Activated CD8-positive, alpha-beta T cell treated with anti-CD3 and anti-CD28 coated beads for 36 hours (primary cell): ENCODE measurements at places on chromosomes 1 and 21. TPM values are rescaled to one million over a fixed set of nuclear protein-coding genes. Genes with fewer than 3 reads are reported as not detected.

The ST6GALNAC5 gene
- not detected for total RNA-seq

The LCE3C gene
- total RNA-seq, result not detected

The SPRR1A gene
- not detected for total RNA-seq

The GNAI3 gene
- total RNA-seq, result 7.5 TPM

The SPRR2A gene
- not detected for total RNA-seq

The PLK3 gene
- total RNA-seq, result 36.6 TPM

The AMY1A gene
- total RNA-seq, result not detected

The VCAM1 gene
- total RNA-seq, result 0.83 TPM

The KCNJ15 gene
- total RNA-seq, result not detected

The BCAN gene
- total RNA-seq, result not detected

The SLC2A5 gene
- not detected for total RNA-seq

DNA sequence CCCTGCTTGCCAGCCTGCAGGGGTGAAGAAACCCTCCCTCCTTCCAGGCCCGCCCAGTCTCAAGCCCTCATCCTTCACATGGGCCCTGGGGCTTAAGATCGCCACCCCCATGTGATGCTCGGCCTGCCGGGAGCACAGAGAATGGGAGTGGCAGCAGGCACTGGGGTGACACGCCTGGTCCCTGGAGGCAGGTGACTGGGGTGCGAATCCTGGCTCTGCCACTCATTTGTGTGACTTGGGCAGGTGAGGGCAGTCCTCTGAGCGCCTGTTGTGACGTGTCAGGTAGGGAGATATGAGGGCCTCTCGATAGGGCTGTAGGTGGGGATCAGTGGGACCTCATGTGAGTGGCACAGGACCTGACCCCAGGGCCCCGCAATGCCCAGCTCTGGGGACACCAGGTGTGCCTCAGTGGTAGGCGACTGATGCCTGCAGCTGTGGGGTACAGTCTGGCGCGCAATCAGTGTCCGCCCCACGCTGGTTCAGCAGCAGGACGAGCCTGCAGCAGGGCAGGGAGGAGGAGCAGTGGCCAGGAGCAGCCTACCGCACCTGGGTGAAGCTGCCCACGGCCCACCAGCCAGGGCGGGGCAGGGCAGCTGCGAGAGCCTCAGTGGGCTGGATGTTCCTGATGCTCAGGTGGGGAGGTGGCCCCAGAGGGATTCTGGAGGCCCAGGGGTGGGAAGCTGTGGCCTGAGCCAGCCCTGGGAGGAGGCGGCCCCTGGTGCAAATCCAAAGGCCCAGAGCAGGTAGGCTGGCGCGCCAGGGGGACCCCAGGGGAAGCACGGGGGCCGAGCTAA lies 6.2 kb downstream of the SH2D5 start:
- DNase-seq, result no peak

DNA sequence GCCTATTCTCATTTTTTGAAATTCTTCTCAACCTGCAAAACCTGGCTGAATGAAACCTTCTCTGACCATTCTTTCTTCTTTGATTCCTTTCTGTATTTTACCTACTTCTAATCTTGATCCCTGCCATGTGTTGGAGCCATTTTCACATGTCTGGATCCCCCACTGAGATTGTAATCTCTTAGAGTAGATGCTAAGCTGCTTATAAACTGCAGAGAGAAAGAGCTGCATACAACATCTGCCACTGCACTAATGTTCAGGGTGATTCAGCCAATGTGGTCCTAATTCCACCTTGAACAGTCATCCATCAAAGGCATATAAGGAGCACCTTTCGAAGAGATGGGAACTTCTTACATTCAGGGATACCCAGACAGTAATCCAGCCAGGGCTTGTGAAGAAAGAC lies 16.2 kb upstream of the DAB1 start:
- no peak for DNase-seq

DNA sequence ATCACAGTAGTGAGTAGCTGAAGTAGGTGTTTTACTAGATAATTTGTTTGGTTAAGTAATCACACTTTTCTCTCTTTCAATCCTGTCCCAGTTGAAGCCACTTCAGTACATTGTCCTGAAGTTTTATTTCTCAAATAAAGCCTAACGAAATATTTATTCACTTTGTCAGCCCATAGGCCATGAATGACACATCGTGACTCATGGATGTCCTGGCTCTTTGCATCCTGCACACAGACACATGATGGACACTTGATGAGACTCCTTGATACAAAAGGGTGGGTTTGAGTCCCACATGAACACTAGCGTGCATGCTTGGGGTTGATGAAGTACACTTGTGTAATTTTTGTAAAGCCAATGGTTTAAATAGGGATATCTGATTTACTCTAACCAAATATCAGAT lies 22.7 kb upstream of the LAMC2 start:
- no peak for DNase-seq

GRCh38 chr1:209875515-209875914 lies 47.7 kb downstream of the UTP25 start:
- DNase-seq, result no peak

GRCh38 chr1:5651473-5651872 lies 340.8 kb downstream of the NPHP4 start:
- no peak for DNase-seq

DNA sequence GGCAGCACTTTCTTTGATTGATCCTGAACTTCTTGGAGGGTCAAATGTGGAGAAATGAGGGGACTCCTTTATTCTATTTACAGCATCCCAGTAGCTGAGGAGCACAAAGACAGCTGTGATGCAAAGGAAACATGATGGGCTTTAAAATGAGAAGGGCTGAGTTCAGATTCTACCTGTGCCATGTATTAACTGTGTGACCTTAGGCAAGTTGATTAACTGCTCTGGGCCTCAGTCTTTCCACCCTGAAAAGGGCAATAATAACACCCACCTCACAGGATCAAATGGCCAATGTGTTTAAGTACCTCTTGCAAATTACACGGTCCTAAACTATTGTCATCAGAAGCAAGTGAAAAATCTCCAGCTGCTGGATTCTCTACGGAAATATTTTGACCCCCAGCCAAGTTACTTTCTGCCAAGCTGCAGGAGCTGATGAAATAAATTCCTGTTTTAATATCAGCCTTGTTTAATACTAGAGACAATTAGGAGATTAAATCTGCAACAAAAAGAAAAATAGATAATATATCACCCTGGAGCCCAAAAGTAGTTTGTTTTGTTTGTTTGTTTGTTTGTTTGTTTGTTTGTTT lies 15.7 kb downstream of the TMEM81 start:
- DNase-seq, result no peak

DNA sequence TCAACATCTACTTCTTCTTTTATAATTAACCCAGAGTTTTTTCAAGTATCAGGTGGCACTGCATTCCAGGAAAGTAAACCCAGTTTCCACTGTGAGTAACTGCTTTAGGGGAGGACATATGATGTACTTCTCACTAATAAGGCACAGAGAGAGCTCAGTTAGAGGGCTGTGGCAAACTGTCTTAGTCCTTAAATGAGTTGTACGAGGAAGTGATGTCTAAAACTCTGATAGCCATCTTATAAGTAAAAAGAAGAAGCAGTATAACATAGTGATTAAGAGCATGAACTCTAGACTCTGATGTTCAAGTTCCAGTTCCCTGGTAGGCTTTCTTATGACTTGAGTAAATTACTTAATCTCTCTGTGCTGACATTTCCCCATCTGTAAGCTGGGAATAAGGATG lies 58.7 kb upstream of the PTGS2 start:
- peak; percentile 32 for DNase-seq

DNA sequence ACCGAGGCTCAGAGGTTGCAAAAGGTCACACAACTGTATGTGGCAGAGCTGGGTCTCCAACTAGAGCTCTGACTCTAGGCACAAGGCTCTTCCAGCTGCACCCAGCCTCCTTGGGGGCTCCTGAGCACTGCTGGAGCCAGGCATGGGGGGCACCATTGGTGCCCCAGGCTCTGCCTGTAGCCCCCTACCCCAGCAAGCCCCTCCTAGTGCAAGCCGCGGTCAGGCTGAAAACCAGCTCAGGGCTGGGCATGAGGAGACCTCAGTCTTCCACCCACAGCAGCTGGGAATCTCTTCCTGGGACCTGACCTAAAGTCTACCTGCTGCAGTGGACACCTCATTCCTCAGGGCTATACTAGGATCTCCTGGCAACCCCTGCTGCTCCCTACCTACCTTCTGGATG lies 14.6 kb downstream of the TNNT2 start:
- no peak for DNase-seq

DNA sequence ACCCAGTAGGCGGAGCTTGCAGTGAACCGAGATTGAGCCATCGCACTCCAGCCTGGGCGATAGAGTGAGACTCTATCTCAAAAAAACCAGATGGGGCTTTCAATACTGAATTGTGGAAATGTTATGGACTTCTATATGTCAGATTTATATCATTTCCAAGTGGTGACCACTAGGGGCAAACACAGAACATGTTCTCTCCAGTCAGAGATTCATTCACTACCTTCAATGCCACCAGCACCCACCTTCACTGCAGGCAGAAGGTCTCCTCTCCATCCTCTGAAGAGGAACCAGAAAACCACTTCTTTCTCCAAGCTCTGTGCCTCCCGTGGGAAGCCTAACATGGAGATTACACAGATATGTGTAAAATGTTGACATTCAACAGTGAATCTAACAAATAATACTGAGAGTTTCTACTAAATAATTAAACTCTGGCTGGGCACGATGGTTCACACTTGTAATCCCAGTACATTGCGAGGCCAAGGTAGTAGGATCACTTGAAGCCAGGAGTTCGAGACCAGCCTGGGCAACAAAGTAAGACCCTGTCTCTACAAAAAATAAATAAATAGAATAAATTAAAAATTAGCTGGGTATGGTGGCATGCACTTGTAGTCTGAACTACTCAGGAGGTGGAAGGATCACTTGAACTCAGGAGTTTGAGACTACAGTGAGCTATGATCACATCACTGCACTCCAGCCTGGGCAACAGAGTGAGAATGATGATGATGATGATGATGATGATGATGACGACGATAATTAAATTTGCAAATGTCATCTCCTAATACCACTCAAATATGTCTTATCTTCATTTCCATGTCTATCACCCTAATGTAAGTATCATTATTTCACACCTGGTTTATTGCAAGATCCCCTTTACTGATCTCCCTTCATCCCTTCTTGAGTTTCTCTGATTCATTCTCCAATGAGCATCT lies 151.1 kb downstream of the ZNF281 start:
- peak; percentile 10 for DNase-seq

DNA sequence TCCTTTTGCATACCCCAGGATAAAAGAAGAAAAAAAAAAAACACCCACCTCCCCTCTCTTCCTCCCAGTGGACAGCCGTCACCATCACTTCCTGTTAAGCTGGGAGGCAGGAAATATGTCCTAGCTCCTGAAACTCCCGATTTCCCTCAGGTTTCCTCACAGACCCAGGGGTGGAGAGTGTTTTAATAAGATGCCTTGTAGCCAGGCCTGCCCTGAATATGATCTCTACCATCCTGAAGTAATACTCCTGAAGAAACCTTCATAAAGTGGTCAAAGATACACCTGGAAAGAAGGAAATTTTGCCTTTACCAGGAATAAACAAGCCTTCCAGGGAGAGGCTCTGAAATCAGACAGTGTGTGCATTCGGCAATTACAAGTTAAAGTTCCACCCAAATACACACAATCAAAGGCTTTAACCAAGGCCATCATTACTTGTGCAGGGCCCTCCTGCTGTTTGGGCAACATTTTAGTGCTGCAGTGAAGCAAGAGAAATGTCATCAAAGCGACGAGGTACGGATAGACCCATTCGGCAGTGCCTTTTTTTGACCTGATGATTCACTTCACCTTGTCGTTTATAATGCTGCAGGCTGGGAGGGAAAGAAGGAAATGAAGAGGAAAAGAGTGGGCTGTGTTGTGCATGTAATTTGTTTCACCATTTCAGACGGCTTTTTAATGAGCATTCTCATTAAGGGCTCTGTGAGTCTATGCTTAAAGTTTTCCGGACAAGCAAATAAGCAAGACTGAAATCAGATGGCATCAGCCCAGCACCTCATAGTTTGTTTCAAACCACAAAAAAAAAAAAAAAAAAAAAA lies 41.0 kb upstream of the RASAL2 start:
- no peak for DNase-seq

GRCh38 chr1:154295408-154296235 lies 23.2 kb downstream of the HAX1 start:
- no peak for DNase-seq

- DNase-seq, result no peak
These were observed 10.0 kb downstream of the GBP5 start for GRCh38 chr1:89262643-89263042.

DNA sequence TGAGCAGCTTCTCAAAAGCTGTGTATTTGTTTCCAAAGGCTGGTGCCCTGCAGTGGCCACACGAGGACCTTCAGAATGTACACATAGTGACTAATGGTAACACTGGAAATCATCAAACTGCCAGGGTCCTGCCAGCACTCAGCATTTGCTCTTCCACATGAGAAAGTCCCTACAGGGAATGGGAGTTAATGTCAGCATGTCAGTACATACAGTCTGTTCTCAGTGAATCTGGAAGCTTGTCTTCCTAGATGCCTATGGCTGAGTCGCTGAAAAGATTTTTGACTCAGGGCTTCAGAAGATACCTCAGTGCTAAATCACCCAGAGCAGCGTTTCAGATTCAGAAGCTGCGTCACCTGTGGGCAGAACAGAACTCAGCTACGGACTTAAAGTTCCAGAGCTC lies 108.2 kb downstream of the CDC7 start:
- no peak for DNase-seq

GRCh38 chr1:19283891-19284290 lies 4.7 kb downstream of the AKR7A3 start:
- DNase-seq, result no peak

DNA sequence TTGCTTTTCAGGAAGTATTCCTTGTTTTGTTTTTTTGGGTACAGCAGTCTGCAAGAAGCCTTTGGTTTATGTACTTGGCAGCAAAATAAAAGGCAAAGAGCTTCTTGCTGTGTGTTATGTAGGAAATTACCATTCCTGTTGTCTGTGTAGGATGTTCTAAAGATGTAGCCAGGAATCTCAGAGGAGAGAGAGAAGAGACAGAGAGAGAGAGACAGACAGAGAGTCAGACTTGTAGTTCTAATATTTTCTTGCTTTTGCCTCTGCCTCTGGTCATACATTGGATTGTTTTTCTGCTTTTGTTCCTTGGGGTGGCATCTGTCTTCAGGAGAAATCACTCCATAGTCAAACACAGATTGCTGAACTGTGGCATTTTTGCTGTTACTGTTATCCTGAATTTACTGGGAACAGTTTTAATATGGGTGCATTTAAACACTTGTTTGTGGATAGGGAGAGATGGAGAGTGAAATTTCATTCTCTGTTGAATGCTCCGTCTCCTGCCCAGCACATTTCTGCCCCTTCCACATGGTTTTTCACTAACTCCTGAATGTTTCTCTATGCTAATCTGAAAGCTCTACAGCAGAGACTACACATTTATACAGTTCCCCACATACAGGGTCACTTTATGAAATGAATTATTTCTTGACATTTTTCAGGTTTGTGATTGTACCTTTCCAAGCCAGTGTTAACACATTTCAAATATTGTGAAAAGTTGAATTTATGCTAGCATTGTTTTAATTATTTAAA lies 49.8 kb downstream of the POU2F1 start:
- DNase-seq, result no peak
